ENCODE measurements at places on chromosomes 1 and 21.
A peak's percentile ranks its signal among the peaks of the same experiment; 100 is the strongest.

- no peak for DNase-seq
Observed at GRCh38 chr1:84665703-84666317, 24.5 kb downstream of the SSX2IP start.

DNA sequence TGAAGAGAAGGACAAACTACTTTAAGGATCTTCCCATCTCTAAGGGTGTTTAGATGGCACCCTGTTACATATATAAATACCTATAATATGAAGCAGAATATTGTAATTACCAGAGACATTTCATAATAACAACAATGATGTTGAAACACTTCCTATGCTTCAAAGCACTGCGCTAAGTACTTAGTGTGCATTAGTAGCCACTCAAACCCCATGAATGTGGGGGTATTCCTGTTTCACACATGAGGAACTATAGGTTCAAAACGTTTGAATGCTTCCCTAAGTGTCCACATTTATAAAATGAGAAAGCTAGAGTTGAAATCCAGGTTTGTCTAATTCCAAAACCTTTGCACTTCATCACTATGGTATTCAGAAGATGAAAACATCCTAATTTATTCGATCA, 18.5 kb upstream of the OR10J5 start:
- no peak for DNase-seq

DNA sequence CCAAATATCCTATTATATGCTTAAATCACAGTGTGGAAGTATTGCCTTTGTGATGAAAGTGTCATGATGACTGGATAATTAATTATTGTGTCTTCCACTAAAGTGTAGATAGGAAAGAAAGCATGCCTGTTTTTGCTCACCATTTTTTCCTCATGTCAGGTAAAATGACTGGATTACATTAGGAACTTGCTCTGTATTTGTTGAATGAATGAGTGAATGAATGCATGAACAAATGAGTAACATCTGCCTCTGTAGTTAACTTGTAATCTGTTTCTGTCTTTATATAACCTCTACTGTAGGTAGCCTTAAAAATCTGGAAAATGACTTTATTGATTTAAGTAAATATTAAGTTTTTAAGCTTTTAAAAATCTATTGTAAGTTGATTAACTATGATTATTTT, 2.9 kb upstream of the PTPRC start:
- no peak for DNase-seq

DNA sequence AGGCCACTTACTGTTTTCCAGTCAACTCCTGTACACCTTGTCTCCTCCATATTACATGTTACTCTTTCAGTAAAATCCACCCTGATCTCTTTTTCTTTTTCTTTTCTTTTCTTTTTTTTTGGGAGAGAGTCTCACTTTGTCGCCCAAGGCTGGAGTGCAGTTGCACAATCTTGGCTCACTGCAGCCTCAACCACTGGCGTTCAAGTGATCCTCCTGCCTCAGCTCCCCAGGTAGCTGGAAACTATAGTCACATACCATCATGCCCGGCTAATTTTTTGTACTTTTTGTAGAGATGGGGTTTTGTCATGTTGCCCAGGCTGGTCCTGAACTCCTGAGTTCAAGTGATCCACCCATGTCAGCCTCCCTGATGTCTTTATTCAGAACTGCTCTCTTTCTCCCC, 57.8 kb downstream of the CYYR1 start:
- no peak for DNase-seq

GRCh38 chr1:217369996-217370551, 260.8 kb downstream of the GPATCH2 start:
- DNase-seq: no peak

DNA sequence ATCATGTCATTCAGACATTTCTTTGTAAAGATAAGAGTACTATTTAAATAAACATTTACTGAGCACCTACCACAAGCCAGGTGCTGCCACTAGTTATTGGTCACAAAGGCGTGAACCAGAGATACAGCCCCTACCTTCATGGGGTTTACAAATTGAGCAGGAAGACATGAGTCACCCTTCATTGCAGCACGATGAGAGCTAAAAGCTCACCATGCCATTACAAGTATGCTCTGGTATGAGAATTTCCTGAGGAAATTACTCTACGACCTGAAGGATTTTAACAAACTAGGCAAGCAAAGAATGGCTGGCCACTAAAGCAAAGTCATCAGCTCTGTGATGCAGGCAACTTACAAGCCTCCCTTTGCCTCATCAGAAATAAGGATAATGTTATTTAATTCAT, 346.8 kb downstream of the BRINP2 start:
- DNase-seq: peak; percentile 90

DNA sequence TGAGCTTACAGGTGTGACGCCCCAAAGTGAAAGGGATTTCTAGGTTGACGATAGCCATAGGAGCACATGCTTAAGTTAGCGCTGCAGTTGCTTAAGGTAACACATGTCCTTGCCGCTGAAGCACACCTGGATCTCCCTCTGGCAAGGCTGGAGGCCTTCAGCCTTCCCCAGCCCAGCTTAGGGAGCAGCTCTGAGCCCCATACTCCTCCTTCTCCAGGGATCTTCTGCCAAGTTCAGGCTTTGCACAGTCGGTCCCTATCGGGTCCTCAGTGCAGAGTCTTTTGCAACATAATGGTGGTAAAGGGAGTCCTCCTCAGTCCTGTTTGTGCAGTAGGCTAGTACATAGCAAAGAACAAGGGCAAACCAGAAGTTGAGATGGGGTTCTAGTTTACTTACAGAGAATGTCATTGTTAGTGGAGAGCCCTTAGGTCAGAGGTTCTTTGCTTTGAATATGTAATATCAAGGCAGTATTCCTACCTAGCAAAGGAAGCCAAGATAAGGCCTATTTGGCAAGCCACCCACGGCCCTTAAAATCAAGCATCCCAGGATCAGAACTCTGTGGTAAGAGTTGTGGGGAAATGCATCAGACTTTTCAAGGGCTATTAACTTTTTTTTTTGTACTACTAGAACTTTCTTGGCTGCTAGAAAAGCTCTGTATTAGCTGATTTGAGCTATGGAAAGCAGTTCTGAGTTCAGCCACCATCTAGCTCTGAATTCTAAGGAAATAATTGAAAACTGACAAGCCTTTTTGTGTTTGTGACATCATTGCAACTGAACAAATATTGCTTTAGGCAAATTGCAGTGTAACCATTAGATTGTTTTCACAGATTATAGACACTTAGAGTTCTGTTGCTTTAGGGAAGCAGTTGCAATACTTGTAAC, 1.4 kb downstream of the EVA1C start:
- DNase-seq: peak; percentile 36

GRCh38 chr1:244022311-244022710, 28.8 kb upstream of the ZBTB18 start:
- DNase-seq: no peak

GRCh38 chr1:110069404-110070281, 829 bp downstream of the ALX3 start:
- DNase-seq: no peak

GRCh38 chr1:241976229-241976628, 18.7 kb downstream of the BECN2 start:
- DNase-seq: no peak

- DNase-seq: no peak
Observed at GRCh38 chr1:150829751-150830150, 21.7 kb upstream of the CTSK start.

GRCh38 chr1:186443638-186444037, 17.3 kb downstream of the PDC start:
- DNase-seq: no peak

DNA sequence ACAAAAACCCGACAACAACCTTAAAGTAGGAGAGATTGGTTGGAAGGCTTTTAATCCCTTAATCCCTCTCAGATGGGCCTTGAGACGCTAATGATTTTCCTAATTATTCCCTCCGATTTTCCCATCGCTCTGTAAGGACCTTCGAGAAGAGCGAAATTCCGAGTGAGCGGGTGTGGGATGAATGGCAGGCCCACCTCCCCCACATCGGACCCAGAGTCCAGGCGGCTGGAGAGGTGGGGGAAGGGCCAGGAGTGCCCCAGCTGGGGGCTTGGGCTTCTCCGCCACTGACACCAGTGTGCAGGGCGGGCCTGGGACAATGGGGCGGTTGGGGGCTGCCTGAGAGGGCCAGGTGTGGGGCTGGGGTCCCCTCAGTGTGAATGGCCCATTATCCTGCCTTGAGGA, 23.4 kb downstream of the RHBG start:
- no peak for DNase-seq

GRCh38 chr21:16789636-16790035, 723.2 kb upstream of the CXADR start:
- no peak for DNase-seq

DNA sequence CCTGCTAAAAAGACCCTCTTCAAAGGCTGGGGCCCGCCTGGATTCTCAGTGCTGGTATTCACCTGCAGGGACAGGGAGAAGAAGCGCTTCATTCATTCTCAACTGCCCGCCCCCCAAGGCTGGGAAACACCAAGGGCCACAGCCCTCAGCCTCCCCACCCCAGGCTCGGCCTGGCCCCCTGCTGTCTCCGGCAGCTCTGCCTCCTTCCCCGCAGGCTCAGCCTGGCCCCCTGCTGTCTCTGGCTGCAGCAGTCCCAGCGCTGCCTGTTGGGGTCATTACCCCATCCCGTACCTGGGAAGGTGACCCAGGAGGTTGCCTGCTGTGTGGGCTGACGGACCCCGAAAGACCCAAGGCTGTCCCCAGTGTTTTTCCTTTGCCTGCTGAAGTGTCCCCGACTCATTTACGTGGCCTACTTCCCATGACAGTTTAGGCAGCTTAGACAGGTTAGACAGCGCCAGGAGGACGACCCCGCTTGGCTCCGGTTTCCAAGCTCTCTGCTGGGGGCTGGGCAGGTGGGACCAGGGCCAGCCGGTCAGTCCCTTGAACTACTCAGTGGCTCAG, 22.9 kb upstream of the CLSTN1 start:
- no peak for DNase-seq

DNA sequence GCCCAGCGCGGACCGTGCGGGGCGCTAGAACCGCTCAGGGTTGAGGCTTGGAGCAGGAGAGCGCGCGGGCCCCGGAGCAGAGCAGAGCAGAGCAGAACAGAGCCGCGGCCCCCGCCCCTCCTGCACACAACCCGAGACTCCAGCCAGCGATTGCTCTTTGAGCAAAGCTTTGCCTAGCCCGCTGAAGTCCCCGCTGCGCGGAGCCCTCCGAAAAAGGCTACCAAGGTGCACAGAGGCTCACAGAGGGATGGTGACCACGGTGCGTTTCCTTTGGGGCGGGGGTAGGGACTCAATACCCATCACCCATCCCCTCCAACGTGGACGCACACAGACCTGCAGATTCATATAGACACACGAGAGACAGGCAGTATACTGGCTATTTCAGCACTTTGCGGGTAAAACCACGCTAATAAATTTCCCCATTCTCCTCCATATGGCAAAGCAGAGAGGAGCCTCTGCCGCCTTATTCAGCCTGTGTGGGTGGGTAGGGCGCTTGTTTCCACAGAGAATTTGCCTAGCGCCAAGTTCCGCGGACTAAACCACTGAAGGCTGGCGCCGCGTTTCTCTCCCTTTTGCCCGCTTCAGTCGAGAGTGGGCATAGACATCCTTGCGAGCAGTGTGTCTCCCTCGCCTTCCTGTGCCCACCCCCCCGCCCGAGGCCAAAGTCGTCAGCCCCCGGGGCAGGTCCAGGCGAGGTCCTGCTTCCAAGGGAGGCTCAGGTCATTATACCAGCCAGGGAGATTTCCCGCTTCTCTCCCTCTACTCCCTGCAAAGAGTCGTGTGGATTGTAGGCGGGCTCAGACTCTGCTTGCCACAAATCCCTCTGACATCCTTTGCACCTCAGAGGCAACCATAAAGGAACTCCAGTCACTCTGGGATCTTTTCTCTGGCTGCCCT, 8.5 kb downstream of the HLX start:
- no peak for DNase-seq

DNA sequence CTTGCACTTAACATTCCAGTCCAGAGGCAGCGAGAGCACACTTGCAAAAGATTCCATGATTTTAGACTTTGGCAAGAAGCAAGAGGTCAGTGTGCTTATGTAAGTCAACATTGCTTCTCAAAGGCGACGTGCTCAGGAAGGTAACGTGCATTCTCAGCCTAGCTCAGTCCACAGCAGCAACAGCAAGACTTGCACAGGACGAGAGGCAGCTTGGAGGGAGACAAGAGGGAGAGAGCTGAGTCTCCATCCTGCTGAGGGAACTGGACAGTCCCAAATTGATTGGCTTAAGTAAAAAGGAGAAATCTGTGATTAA, 56.5 kb downstream of the PTP4A2 start:
- DNase-seq: no peak

GRCh38 chr1:71831646-71832045, 450.7 kb downstream of the NEGR1 start:
- DNase-seq: no peak

GRCh38 chr1:21724098-21724497, 54.9 kb upstream of the RAP1GAP start:
- DNase-seq: no peak

GRCh38 chr1:33960188-33960895, 96.5 kb downstream of the HMGB4 start:
- no peak for DNase-seq

DNA sequence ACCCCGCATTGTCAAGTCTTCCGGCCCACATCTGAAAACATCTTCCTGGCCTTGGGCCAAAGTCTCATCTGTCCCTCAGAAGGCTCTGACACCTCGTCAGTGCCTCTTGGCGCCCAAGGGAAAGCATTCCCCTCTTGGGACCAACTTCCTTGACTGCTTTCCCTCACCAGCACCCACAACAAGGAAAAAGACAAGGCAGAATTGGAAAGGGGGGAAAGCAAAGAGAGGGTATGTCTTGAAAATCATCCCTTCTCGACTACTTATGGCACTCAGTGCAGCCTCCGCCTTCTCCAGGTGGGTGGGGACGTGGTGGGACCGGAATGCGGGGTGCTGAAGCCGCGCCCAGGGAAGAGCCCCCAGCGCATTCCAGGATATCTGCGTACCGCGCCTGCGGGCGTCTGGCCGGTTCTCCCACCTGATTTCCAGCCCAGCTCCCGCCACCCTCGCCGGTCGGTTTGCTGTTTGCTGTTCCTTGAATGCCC, 554 bp upstream of the SLC39A1 start:
- peak; percentile 30 for DNase-seq

DNA sequence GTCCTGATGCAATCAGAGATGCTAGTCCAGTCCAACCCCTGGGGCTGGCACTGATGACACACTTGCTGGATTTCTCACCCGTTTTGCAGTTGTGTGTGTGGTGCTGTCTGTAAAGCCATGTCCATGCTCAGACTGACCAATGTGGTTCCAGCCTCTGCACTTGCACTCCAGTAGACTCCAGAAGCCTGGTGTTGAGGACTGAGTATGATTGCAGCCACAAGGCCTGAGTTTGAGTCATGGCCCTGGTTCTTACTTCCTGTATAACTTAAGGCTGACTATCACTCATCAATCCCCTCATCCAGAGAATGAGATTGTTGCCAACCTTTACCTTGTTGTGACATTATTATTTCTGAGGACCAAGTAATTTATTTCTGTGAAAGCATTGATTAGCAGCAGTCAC, 34.8 kb upstream of the IKBKE start:
- DNase-seq: no peak
